Activated T-helper 2 cell treated with anti-CD3 and anti-CD28 coated beads, Interferon-gamma antibody, Interleukin-2, Interleukin-4, amounts not matched to agents 10 μg/mL and 5 μg/mL and 100 μg/mL, durations not matched to agents 14 hours and 24 hours and 36 hours (primary cell): ENCODE measurements at places on chromosomes 11 and 22.

GRCh38 chr11:123588117-123588863 lies 66.1 kb downstream of the SCN3B start:
- no peak for DNase-seq

- peak; percentile 29 for DNase-seq
Measured at GRCh38 chr11:69292221-69292648, 1.7 kb upstream of the MYEOV start.

- DNase-seq, result no peak
Measured at GRCh38 chr22:20647586-20648305, 126.2 kb upstream of the SERPIND1 start.

GRCh38 chr22:44697423-44698141 lies 4.4 kb upstream of the PRR5 start:
- peak; percentile 70 for DNase-seq

DNA sequence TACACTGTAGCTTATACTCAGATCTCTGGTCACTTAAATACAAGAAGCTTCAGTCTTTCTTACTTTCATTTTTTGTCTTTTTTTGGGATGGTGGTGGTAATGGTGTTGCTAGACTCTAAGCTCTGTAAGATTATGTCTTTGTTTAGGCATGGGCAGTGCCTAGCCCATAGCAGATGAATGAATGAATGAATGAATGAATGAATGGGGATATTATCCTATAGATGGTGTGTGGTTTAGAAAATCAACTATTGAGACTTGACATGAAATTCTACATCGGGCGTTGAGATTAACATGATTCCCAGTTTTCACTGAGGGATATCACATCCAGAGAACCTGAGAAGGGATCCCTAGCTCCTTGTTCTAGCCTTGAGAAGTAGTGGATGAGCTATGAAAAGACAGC lies 9.8 kb upstream of the CKAP5 start:
- no peak for DNase-seq
